ENCODE measurements at places on chromosomes 1 and 21.

- DNase-seq, result no peak
These were observed 29.5 kb downstream of the L1TD1 start for GRCh38 chr1:62224182-62224581.

GRCh38 chr1:7315946-7316345, 455.1 kb upstream of the VAMP3 start:
- no peak for DNase-seq

DNA sequence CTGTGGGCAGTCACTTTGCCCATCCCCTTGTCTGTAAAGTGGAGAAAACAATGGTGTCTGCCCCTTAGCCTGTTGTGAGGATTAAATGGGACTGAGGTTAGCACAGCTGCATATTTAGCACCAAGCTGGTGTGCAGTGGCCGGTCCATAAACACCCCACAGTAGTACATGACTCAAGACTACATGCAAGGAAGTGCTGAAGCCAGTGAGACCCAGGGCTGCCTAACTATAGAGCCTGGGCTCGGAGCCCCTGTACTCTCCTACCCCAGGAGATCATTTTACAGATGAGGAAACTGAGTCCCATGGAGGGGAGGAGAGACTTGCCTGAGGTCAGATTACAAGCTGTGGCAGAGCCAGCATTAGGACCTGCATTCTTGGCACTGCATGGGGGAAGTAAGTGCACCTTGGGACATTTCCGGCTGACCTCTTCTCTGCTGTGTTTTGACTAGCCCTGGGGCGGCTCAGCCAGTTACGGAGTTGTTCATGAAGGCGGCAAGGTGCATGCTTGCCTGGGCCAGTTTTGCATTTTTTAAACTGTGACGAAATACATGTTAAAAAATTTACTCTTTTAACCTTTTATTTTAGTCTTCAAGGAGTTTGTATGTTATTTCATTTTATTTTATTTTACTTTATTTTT, 3.2 kb downstream of the SERINC2 start:
- DNase-seq, result peak; percentile 42

GRCh38 chr1:182622901-182623528, 18.8 kb upstream of the RGS16 start:
- no peak for DNase-seq

DNA sequence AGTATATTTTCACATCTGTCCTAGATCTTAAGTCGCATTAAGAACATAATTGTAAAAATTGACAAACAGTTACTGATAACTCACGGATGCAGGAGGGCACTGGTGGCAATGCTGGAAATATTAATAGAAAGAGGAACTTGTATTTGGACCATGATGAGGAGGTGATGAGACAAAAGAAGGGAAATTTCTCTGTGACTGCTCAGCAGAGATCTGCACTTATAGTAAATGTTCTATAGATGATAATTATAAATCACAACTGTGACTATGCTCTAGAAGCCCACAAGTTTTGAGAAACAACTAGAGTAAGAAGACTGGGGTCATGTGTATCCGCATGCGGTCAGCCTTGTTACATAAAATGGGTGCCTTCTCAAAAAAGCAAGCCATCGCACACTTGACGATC, 8.7 kb upstream of the DUSP12 start:
- DNase-seq, result no peak

DNA sequence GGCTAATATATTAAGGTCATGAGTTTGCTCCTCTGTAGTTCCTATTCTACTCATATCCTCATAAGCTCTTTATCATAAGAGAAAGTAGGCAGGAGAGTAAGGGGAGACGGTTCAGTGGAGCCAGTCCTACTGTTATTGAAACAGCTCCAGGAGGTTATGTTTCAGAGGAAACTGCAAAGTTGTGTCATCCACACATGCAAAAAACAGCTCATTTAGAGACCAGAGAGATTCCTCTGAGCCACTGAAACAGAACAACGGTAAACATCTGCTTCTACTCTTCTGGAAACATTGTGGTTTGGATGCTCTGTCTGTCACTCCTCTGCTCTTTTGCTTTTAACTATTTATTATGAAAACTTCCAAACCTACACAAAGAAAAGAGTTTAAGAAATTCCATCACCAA, 66.3 kb upstream of the PPP2R5A start:
- no peak for DNase-seq

- no peak for DNase-seq
These were observed 18.8 kb upstream of the TIPRL start for GRCh38 chr1:168159979-168160378.

- no peak for DNase-seq
These were observed 29.3 kb upstream of the ZBTB21 start for GRCh38 chr21:42039470-42039901.
